ENCODE measurements at places on chromosomes 7 and 10.

DNA sequence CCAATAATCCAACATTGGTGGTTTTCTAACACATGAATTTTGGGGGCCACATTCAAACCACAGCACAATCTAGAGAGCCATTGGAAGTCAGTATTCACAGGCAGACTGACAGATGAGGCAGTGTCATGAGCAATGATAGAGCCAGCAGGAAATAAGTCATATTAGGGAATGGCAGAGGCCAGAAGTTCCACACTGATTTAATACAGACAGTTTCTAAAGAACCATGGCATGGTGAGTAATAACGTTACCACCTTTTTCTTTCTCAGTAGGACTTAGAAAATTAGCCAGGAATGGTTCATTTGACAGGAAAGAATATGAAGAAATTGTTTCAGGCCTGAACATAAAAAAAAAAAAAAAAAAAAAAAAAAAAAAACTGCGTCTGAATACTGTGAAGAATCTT, 210.3 kb downstream of the GPAM start:
- no peak for DNase-seq

DNA sequence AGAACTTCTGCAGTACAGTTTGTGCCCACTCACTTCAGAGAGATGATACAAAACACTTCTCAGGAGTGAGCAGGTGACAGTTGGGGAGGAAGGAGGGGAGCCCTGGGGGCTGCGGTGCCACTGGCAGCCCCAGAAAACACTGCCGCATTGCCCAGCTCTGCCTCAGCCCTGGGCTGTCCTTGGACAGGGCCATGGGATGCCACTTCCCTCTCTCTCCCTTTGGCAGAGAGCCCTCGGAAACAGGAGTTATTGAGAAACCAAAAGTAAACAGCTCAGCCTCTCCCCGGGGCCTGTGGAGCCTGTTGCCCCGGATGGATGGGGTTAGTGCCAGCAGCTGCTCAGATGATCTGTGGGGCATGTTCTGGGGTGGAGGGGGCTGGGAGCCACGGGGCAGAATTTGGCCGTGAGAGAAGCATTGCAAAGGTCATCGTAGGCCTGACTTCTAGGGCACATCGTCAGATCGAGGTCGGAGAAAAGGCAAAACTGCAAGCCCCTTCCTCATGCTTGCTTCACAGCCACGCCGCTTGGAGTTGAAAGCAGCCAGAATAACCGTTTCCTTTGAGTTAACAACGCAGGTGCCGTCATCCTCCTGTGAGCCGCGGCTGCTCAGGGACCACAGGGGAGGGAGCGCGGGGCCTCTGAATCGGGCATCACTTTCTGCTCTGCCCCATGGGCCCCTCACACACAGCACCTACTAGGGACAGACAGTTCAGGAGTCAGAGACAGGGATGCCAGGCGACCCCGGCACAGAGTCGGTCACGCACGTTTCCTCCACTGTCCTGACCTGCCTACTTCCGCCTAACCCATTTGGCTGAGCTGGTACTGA, 256.4 kb downstream of the CAMK1D start:
- peak; percentile 76 for DNase-seq

GRCh38 chr10:113616244-113617074, 47.4 kb downstream of the NRAP start:
- no peak for DNase-seq

DNA sequence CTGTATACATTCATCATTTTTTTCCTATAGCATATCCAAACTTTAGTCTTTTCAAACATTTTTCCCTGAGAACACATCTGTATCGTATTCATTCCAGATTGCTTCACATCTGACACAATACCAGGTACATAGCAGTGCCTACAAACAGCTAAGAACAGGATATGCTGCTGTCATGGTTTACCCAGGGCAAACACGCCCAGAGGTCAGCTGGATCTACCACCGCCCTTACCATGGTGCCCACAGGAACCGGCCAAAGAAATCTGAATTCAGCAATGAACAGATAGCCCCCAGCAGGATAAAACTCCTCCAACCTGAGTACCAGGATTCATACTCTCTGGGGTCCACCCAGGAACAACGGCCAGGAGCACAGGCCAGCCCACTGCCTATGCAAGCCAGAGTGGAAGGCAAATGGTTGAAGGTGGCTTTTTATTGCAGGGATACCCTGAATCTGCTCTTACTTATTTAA, 43.0 kb downstream of the TNS3 start:
- DNase-seq: no peak

- no peak for DNase-seq
Measured at GRCh38 chr10:50552771-50553535, 70.8 kb downstream of the SGMS1 start.

- no peak for DNase-seq
Measured at GRCh38 chr7:90671571-90671970, 75.5 kb downstream of the CDK14 start.

DNA sequence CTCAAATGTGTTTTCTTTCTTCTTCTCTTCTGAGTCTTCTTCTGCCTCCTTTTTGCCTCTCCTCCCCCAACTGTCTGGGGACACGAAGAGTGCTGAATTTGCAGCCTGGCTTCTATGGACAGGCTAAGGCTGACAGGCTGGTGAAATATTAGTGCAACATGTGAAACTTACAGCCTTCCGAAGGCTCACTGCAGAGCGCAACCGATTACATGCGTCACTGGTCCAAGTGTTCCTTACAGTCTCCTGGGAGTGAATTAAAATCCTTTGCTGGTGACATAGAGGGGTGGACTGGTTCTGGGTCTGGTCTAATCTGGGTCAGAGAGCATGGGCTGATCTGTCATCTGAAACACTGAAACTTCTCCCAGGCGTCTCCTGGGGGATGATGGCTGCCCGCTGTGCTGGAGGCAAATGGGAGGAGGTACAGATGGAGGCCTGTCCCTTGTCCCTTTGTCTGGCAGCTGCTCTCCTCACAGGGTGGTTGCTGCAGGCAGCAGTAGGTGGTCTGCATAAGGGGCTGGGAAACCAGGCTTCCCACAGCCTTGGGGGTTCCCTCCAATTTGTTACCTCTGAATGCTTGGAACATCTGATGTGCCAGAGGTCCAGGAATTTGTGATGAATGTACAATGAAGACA, 143.8 kb upstream of the BMPER start:
- DNase-seq: no peak

GRCh38 chr10:69835875-69836730, 34.4 kb downstream of the COL13A1 start:
- no peak for DNase-seq

DNA sequence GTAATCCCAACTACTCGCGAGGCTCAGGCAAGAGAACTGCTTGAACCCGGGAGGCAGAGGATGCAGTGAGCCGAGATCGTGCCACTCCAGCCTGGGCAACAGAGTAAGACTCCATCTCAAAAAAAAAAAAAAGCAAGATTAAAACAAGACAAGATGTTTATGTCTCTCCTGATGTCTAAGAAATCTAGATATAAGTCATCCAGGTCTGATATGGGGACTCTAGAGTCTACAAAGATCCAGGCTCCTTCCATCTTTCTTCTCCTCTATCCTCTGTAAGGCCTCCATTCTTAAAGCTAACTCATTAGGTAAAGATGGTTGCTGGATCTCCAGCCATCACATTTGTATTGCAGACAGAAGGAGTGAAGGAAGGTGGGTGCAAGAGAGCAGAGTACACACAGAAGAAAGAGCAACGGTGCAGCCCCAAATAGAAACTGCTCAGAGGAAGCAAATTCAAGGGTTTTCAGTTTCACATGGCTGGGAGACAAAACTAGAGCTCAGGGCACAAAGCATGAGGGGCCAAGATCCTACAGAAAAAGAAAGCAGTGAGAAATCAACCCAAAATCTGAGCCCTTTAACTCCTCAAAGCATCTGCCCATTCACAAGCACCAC, 57.6 kb downstream of the USP6NL start:
- no peak for DNase-seq

GRCh38 chr7:93697901-93698300, 123.4 kb upstream of the CALCR start:
- no peak for DNase-seq

GRCh38 chr7:30650421-30650808, 31.8 kb downstream of the CRHR2 start:
- peak; percentile 34 for DNase-seq

DNA sequence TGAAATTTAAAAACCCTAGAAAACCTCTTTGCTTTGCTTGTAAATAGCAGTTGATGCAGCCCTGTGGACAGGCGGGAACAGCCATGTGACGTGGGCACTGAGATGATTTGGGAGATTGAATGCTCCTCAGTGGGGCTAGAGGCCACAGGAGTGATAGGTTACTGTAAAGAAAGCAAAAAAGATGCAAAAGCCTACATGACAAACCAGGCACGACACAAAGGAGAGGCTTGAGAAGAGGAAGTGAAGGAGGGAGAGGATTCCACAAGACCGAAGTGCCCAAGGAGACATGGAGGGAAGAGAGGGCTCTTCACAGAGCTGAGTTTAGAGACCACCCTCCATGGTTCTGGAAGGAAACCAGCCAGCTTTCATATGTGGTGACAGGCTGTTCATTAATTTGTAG, 25.7 kb downstream of the IKZF1 start:
- DNase-seq: no peak

DNA sequence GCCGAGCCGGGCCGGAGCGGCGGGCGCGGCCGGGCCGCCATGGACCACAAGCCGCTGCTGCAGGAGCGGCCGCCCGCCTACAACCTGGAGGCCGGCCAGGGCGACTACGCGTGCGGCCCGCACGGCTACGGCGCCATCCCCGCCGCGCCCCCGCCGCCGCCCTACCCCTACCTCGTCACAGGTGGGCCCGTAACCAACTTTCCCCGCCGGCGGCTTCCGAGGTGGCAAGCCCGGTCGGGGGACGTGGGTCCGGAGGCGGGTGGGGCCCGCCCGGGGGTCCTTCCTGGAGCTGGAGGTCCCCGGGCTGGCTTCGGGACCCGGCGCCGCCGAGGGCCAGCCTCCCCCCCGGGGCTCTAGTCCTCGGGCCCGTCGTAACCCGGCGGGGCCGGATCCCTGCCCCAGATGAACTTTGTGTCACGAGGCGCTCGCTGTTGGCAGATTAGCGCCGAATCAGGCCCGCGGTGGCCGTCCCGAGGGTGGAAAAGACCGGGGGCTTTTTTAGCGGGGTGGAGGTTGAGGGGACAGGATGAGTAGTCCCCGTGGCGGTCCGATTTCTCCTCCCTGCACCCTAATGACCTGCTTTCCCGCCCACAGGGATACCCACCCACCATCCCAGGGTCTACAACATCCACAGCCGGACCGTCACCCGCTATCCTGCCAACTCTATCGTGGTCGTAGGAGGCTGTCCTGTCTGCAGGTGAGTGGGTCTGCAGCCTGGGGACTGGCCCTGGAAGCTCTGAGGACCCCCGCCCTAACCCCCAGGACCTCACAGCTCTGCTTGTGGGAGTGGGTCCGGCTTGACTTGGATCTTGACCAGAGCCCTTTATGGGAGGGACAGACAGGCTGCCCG, 496 bp downstream of the BRI3 start:
- no peak for DNase-seq

DNA sequence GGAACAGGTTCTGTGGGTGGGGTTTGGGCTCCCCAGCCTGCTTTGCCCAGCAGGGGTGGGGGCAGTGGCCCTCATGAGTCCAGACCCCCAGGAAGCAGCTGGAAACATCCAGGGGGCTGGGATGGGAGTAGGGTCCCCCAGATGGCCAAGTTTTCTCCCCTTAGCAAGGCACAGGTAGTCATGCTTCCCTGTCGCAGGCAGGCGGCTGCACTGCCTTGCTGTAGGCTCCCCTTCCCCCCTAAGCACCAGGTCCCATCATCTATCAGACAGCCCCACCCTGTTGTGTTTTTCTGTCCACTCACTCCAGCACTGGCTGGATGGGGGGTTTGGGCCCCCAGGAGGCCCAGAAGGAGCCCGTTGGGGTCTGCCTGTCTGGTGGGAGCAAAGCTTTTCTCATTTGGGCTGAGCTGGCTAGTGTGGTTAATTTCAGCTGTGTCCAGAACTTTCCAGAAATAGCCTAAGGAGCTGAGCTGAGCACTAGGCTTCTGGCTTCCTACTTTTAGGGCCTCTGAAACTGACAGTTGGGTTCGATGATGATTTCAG, 7.9 kb downstream of the BRI3 start:
- DNase-seq: no peak

DNA sequence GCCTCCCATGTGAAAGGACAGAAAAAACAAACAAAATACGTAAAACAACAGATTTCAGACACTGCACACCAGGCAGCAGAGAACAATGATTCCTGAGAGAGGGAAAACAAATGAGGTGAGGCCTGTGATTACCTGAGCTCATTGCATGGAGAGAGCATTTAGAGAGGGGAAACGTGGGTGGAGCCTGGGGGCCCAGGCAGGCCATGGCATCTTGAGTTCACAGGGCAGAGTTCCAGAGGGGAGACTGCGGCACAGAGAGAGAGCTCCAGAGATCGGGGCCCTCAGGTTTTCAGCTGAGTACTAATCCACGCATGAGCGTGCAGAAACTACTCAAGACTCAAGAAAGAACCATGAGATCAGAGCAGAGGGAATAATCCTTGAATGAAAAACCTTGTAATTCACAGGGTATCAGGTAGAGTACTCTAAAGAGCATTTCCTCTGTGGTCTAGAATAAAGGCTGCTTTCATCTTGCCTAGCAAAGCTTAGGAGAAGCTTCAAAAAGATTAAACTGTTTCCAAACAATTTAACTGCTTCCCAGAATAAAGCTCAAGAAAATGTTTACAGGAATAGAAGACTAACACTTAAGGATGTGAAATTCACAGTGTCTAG, 46.6 kb upstream of the ARHGAP12 start:
- no peak for DNase-seq

DNA sequence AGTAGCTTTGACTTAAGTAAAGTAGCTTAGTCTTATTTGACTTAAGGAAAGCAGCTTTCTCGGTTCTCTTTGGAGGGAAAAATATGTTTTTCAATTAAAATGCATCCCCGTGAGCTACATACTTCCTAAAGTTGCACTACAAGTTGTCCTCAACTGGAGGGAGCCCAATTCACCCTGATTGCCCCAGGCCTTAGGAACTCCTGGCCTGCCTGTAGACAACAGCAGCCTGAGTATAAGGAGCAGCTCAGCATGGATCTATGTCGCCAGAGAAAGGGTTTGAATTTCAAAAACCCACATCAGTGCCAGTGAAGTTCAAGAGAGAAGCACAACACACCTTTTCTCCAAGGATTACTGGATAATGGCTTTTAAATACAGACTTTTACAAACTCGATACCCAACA, 772.0 kb downstream of the TNS3 start:
- DNase-seq: no peak

All from ascending aorta (tissue), 2 donors.